Left forelimb (tissue), 1 donor: ENCODE measurements at places on chromosomes 12 and 14.

DNA sequence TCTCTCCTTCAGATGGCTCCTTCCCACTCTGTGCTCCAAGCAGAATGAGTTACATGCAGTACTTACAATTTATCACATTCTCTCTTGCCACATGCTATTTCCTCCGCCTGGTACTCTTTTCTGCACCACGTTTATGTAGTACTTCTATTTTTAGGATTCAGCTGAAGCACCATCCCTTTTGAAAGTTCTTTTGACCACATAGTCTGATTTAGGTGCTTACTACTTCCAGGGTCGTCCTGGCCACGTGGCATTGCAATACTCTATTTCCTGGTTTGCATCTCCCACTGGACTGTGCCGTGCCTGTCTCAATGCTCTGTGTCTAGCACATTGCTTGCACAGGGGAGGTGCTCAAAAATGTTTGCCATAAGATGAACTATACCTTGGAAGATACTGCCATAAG lies 16.3 kb upstream of the TBC1D30 start:
- DNase-seq: no peak

DNA sequence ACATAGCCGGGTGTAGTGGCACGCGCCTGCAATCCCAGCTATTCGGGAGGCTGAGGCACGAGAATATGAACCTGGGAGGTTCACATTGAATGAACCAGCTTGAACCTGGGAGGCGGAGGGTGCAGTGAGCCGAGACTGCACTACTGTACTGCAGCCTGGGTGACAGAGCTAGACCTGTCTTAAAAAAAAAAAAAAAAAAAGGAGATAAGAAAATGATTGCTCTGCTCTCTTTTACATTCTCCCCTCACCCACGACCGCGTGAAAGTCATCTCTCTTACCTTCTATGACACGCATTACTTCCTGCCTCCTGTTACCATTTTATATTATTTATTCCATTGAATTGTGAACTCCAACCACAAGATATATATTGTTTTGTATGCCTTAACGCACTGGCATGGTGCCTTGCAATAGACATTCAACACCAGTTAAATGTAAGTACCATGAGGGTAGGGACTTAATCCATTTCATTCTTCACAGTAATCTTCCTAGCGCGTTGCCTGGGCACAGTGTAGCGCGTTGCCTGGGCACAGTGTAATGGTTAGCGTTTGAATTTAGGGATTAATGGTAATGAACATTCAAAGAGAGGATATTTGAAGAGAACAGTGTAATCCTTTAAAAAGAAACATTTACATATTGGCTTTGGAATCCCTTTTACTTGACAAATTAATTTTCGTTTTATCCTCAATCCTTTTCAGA lies 2.7 kb downstream of the RAP1B start:
- no peak for DNase-seq

- no peak for DNase-seq
Measured at GRCh38 chr12:126976579-126976978, 1290.4 kb upstream of the TMEM132C start.

DNA sequence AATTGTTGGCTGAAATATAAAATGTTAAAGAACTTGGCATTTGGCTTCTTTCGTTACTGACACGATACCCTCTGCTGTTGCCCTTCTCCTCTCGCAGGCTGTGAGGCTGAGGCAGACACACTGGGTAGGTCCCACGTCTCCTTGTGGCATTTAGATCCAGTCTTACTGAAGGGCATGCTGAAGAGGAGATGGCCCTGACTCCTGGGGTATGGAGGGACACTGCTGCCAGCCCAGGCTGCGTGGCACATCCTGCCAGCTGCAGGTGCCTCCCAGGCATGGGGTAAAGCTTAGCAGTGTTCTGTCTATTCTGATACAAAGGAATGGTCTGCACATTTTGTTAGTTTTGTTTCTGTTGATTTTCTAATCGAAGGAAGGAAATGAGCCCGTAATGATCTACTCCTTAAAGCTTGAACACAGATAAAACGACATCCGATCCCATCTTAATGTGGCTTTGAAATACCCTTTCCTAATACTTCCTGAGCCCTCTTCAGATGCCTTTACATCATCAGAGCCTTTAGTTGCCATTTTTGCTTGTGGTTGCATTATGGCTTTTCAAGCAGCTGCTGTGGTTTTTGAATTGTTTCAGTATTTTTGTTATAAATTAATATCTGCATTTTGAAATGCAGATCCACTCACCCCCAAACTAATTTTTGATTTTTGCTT lies 61.1 kb downstream of the WDR20 start:
- no peak for DNase-seq

GRCh38 chr12:103881261-103881660 lies 40.2 kb upstream of the NT5DC3 start:
- no peak for DNase-seq

DNA sequence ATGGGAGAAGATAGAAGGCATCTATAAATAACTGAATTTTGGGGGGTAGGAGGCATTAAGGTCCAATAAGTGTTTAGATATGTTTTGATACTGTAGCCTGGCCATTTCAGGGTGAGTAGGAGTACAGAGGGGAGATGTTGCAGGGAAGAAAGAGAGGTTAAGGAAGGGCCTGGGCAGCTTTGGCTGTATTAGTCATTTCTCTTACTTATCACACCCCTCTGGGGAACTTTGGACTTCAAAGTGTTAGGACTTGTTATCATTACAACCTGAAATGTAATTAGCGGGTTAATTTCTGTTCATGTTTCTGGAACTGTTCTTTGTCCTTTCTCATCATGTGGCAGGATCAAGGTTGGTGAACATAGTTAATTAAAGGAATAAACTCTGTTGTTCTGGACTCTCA lies 40.3 kb downstream of the SUSD6 start:
- no peak for DNase-seq

DNA sequence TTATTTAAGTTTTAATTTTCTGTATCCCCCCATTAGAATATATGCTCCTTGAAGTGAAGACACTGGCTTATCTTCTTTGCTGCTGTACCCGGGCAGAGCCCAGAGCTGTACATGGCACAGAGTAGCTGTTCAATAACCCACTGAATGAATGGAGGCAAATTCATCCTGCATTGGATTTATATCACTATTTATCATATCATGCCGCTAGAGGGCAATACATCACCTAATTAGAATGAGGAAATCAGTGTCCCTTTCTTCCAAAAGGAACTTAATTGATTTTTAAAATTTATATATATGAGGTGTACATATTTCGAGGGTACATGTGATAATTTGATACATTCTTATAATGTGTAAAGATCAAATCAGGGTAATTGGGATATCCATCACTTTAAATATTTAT lies 89.2 kb upstream of the TMEM260 start:
- DNase-seq: no peak

- no peak for DNase-seq
Measured at GRCh38 chr12:71655907-71656306, 7.7 kb downstream of the ZFC3H1 start.

DNA sequence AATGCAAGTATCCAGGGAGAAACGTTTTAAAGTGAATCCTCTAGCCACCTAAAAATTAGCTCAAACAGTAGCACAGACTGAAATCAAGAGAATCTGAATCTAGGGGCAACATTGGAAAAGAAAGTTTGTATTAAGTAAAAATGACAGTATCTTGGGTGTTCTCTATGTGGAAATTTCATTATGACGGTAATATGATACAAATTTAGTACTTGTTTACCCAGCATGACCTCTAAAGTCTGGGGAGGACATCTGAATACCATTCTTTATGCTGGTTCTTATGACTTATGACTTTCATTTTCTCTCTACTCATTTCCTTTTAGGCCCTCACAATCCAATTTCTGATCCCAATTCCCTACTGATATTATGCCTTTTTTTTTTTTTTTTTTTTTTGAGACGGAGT lies 14.0 kb downstream of the GTSF1 start:
- no peak for DNase-seq

GRCh38 chr12:53034459-53034858 lies 15.4 kb upstream of the TNS2 start:
- no peak for DNase-seq

DNA sequence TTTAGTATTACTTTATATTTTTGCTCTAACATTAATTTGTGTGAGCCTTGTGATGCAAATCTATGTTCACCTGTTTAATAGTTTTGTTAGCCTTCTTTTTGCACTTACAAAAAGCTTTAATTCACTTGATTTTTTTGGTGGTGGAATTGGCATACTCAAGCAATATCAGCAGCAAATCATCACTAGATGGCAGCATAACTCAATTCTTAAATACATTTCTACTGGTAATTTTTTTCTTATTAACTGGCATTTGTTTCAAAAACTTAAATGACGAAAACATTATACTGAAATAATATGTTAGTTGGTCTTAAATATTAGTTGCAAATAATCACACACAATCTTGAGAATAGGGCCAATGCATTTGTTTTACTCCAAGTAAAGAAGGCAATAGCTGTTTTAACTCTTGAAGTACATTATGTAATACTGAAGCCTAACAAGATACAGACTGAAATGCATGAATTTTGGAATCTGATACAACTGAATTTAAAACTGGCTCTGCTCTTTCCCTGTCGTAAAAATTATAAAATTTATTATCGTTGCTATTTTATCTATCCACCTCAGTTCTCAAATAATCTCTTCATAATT lies 151.5 kb downstream of the ATXN7L3B start:
- DNase-seq: no peak

DNA sequence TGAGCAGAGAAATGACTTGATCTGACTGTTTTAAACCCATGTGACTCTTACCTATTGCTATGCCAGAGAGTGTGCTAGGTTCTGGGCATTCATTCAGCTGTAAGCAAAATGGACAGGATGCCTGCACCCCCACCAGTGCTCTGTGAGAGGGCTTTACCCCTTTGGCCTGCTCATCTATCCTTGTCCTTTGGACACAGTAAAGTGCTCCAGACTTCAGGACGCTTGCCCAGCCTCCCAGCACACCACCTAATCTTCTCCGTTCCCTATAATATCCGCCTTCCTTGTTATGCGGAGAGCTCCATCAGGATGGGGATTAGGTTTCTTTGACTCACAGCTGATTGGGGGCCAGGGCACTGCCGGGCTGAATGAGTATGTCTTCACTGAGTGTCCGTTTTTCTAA lies 4.4 kb upstream of the ZNF839 start:
- DNase-seq: no peak

GRCh38 chr12:2957816-2958431 lies 1.3 kb upstream of the TEAD4 start:
- DNase-seq: no peak

DNA sequence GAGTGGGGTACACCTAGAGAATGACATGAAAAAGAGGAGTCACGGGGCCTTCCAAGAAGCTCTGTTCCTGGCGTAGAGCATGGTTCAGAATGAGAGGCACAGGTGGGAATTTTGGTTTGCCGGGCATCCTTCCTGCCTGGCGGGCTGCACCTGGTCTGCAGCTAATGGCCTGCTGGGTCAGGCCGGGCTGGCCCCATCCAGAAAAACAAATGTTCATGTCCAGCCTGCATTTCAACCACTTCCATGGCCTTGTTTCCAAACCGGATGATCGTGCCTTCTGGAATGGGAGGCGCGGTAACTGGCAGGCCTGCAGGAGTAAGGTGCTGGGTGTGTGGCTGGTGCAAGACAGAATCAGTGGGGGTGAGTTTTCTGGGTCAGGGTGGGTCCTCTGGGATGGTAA lies 14.4 kb downstream of the TEAD4 start:
- no peak for DNase-seq

GRCh38 chr14:51989293-51990234 lies at the start of gene RTRAF:
RTRAF (plus strand) TSS chr14:51989546; CDS start chr14:51989640, 94 bp downstream.
- peak; percentile 95 for DNase-seq

- no peak for DNase-seq
Measured at GRCh38 chr12:85060916-85061315, 24.8 kb downstream of the LRRIQ1 start.

- no peak for DNase-seq
Measured at GRCh38 chr14:69055125-69055524, 76.0 kb upstream of the ACTN1 start.

DNA sequence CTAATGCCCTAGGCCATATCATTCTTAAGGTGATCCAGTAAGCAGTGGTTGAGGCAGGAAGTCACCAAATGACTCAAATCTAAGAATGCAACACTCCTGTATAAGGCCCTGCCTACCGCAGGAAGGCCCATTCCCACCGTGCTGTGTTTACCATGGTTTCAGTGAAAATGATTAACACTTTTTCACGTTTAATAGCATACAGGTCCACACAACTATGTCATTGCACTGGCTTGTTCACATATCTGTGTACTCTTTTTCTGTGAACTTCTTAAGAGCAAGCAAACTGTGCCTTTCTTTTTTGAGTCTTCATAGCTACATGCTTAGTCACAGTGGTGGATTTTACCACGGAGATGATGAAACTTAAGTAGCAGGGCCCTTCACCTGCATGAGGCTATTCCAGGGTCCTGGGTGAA lies 214.9 kb downstream of the CNTN1 start:
- no peak for DNase-seq

GRCh38 chr14:104239861-104240301 lies 101.5 kb downstream of the KIF26A start:
- peak; percentile 31 for DNase-seq

DNA sequence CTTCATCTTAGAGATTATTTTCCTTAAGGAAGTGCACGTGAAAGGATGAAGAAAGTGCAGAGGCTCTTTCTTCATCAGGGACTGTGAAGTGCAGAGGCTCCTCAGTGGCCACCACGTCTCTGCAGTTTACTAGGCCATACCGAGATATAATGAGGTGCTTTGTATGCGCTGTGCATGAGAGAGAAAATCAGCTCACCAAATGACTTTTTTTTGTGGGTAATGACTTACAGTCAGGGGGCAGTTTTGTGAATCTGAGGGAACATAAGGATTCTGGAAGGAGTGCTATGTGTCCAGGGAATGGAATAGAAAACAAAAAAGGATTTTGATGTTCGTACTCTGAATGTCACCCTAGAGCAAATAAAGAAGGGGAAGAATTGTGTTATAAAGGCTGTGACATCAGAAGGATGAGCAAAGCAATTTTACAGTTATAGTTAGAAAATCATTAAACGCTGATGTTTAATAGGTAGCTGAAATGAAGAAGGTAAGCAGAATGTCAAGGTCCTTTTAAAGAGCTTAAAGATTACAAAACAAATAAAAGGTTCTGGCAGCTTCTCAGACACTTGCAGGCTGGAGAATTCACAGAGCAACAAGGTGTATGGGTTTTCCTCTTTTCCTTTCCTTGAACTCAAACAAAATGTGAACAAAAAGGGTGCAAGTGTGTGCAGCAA lies 247.5 kb upstream of the NOVA1 start:
- DNase-seq: no peak

GRCh38 chr12:67531051-67531450 lies 117.5 kb upstream of the DYRK2 start:
- DNase-seq: no peak

DNA sequence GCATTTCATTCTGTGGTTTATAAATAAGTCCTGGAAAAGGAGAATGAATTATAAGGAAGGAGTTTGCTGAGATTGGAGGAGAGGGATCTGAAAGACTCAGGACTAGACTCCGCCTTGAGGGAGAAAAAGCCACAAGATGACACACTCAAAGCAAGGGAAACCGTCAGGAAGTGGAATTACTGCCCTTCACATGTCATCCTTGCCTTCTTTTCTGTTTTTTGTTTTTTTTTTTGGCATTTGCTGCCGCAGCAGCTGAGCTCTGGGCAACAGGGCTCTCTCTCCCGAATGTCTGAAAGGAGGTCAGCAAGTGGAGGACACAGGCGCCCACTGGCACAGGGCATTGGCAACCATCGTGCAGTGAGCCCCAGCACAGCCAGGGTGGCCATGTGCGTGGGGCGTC lies 344.9 kb downstream of the DPF3 start:
- no peak for DNase-seq
